ENCODE measurements at places on chromosomes 7 and 10.
A peak's percentile ranks its signal among the peaks of the same experiment; 100 is the strongest.

- DNase-seq, result peak; percentile 60
Measured at GRCh38 chr7:128791121-128791971, at the start of gene CCDC136. CCDC136 (plus strand) TSS chr7:128791968; CDS start chr7:128792412, 444 bp downstream.

DNA sequence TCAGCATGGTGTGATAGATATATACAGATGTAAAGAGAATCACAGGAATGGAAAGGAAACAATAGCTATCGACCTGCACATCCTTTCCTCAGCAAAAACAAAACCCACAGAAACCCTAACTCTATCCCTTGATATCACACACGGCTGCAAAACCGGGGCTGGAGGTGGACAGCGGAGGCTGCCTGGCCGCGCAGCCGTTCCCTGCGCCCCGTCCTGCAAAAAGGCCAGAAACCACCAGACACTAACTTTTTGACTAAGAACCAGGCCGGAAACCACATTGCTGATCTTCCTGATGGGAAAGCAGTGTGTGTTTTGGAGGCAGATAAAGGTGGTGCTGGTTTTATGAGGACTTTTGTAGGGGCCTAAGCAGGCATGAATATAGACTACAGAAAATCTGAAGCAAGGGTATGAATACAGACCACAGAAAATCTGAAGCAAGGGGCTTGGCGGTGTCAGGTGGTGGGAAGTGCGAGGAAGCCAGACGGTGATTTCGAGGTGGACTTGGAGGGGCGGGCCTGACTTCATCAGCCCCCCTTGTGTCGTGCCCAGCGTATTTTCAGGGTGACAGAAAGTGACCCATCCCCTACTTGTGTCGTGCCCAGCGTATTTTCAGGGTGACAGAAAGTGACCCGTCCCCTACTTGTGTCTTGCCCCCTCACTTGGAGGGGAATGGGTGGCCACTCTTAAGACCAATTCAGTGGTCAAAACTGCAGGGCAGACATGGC, 123.3 kb downstream of the WDR37 start:
- no peak for DNase-seq

- DNase-seq, result peak; percentile 46
Measured at GRCh38 chr7:139737221-139738100, 40.3 kb downstream of the HIPK2 start.

DNA sequence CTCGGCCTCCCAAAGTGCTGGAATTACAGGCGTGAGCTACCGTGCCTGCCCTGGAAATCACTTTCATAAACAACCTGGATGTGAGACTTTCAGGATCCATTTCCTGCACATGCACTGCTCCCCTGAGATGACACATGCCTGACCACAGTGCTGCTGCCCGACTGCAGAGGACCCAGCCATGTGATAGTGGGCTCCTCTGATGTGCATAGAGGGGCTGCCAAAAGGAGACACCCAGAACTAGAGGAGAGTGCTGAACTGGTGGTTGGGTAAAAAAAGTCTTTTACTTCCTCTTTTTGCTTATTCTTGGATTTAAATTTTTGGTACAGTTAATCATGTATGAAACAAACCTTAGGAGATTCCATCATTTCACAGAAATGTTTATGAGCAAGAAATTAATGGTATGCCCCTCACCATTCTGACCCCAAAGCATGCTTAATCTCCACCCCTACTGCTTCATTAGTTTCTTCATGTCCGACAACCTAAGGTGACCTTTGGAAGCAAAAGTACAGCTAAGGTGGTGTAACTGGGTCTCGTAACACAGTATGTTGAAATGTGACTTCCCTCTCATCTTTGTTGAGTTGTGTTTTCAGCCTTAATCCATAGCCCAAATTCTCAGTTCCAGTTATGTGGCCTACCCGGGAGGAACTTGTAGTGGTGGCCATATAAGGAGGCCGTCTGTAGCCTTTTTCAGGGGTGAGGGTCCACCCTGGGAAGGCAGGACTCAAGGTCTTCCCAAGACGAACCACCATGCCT, 111.1 kb downstream of the RNF216 start:
- DNase-seq, result no peak

GRCh38 chr7:116257156-116257555, 46.8 kb downstream of the TES start:
- DNase-seq, result no peak

DNA sequence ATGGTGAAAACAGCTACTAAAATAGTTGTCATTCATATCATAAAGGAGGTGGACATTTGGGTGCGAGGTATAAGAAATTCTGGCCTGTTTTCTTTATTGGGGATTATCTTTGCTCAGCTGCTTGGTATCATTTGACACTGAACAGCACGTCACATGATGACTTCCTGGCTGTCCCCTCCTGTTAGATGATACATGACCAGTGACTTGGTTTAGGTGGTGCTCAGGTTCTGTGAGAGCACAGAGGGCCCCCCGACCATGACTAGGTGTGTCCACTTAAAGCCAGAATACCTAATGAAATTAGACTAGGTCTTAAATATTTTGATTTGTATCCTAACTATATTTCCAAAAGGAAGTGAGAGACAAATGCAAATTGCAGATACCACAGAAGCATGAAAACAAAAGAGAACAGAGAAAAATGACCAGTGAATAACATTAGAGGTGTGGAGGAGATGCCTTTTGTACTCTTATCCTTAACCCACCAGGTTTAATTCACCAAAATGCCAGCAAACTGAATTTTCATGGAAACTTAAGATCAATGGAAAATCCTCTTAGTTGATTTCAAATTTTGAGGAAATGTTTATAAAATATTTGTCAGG, 50.6 kb upstream of the GJD4 start:
- no peak for DNase-seq

DNA sequence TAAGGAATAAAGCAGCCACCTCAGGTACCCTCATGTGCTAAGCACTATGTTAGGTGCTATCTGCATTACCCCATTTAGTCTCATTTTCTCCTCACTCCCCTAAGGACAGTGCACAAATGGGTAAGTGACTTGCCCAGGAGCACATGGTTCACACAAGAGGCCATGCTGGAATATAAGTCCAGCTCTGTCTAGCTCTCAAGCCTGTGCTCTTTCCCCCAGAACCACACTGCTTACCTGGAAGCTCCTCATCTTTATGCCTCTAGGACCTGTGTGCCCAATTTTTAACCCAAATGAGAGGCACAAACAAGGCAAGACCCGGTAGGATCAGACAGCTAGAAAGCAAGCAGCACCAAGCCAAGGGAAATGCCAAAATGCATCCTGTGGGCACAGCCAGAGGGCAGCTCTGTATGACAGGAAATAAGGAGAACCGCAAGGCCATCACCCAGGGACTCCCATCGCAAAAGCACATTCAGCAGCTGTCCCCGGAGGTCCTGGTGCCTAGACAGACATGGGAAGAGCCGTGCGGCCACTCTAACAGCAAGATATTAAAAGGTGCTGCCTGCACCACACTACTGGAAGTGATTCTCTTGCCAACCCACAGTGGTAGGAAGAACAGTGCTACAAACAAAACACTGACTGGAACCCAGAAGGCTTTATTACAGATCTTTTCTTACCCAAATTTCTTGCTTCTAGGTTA, 88.1 kb downstream of the GSAP start:
- DNase-seq, result peak; percentile 90

- DNase-seq, result peak; percentile 72
Measured at GRCh38 chr10:24556750-24557742, 166.6 kb downstream of the ARHGAP21 start.

DNA sequence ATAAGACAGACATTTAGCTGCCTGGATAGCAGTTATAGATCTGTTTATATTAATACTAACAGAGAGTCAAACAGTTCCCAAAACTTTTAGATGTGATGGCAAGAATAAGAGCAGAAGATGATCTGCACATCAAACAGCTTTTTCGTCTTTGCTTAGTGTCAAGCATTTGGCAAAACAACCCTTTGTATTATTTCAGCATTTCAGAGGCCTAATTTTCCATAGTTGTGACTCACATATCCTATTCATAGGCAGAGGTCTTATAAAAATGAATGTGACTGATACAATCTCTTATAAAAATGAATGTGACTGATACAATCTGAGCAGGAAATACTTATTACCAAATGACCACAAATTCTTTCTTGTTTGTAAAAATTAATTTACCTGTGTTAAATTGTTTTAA, 71.2 kb downstream of the LRRTM3 start:
- DNase-seq, result no peak

- peak; percentile 98 for DNase-seq
Measured at GRCh38 chr10:80459047-80459865, 5.1 kb downstream of the TSPAN14 start.

DNA sequence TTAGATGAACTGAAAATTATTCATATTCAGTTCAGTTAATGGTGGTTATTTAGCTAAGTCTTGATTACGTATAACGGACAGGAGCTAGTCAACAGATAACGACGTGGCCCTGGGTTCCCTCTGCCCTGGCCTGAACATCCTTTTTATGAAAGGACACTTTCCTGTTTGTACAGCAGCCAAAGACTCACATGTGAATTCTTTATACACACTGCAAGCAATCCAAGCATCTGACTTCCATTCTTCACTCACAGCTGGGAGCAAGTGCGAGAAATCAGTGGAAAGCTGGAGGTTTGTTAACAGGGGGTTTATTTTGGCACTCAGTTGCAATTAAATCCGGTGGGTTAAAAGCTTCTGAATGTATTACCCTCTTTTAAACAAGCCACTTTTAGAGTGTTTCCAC, 148.1 kb upstream of the GDF10 start:
- no peak for DNase-seq

DNA sequence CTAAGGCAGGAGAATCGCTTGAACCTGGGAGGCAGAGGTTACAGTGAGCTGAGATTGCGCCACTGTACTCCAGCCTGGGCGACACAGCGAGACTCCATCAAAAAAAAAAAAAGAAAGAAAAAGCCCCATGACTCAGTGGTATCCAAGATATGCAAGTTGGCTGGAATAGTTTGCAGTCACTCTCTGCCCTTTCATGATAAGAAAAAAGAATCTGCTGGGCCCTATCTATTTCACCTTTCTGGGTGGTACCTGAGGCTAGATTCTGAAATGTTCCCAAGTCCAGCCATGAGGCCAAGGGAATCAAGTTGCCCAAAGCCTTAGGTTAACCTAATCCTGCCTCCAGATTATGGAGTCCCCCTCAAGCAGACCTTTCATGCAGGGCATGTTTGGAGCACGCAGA, 24.3 kb downstream of the NKX2-3 start:
- DNase-seq, result no peak

GRCh38 chr10:91521439-91521838, 111.3 kb downstream of the HECTD2 start:
- no peak for DNase-seq

- no peak for DNase-seq
Measured at GRCh38 chr10:89655722-89656121, 10.7 kb upstream of the PANK1 start.

All from RPMI7951 (cell line).